Urinary bladder (tissue), 4 donors: ENCODE measurements at places on chromosomes 6 and 20. TPM values are rescaled to one million over a fixed set of nuclear protein-coding genes. Genes with fewer than 3 reads are reported as not detected.

- DNase-seq: no peak
Observed at GRCh38 chr6:18551228-18551627, 164.1 kb downstream of the RNF144B start.

DNA sequence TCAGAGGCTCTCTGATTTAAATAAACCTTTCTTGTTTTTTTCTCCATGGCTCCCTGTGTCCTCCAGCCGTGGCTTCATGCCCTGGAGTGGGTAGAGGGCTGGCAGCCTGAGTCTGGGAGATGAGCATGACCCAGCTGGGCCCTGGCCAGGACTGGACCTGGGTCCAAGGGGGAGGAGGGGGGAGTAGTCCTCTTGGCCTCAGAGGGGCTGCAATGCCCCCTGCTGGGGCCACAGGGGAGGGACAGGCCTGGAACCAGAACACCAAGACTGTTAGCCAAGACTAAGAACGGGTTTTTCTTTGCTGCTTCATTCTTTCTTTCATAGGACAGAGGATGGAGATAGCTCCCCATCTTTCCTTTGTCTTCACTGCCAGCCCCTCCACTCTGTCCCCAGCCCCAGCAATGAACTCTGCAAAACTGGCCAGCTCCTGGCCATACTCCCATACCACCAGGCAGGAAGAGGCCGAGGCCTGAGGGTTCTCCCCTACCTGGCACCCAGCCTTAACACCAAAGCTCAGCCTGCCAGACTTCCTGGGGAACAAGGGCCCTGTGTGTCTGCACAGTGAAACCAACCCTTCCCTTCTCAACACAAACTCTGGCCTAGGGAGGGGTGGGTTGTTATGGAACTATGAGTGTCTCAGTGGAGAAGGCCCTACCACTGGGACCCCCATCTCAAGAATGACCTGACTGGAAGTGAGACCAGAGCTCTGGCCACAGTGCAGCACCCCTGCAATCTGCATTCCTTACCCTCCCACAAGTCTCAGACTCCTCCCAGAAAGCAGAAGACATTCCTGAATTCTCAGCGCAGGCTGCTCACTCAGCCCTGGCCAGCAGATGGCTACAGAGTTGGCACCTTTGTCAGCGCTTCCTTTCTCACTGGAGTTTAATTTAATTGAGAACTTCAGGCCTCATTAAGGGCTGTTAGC is 11.0 kb downstream of the SLC29A1 start:
- no peak for DNase-seq

- DNase-seq: no peak
Observed at GRCh38 chr20:64069209-64069613, 6.2 kb downstream of the TCEA2 start.

GRCh38 chr20:1885940-1886693 is 9.1 kb upstream of the SIRPA start:
- no peak for DNase-seq

DNA sequence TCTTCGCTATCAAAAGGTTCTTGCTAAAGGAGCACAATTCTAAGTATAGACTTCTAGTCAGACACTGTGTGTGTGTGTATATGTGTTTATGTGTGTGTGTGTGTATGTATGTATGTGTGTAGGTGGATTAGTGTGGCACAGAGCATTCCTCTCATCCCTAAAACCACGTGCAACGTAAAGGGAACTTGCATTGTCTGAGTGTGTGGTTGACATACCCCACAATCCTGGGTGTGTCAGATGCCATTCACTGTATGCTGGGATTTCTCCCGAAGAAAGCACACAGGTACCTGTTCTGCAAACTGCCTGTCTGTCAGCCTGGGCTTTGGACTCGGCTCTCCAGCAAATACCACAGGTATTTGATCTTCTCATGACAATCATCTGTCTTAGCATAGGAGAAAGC is 42.3 kb upstream of the TBC1D7 start:
- no peak for DNase-seq

The SAMD3 gene
- polyA plus RNA-seq: 0.30 TPM

The CALHM4 gene
- polyA plus RNA-seq: not detected

The DACT2 gene
- polyA plus RNA-seq: 0.60 TPM

The MRPS26 gene
- polyA plus RNA-seq: 97.4 TPM

The TP53TG5 gene
- polyA plus RNA-seq: 0.96 TPM

The ACTL10 gene
- 2.5 TPM for polyA plus RNA-seq
